Activated CD8-positive, alpha-beta memory T cell treated with anti-CD3 and anti-CD28 coated beads for 1 hour (primary cell): ENCODE measurements at places on chromosomes 4 and X.
A peak's percentile ranks its signal among the peaks of the same experiment; 100 is the strongest.

- DNase-seq: no peak
Measured at GRCh38 chr4:85475631-85476233, 782 bp downstream of the ARHGAP24 start.

- DNase-seq: no peak
Measured at GRCh38 chr4:14338585-14339265, 663.6 kb upstream of the CPEB2 start.

DNA sequence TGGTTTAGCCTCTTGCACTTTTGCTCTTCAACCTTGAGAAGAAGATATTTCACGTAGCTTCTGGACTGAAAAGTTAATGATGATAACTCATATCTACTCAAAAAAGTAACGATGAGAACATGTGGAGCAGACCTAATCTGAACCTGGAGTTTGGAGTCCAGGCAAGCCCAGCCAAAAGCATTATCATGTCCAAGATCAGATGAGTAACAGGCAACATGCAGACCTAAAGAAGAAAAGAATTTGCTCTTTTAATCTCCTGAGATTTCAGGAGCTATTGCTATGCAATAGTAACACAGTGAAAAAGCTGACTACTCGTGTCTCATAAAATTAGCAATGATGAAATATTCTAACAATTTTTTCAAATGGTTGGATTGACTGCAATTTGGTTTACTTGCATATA, 21.8 kb upstream of the PPA2 start:
- no peak for DNase-seq

DNA sequence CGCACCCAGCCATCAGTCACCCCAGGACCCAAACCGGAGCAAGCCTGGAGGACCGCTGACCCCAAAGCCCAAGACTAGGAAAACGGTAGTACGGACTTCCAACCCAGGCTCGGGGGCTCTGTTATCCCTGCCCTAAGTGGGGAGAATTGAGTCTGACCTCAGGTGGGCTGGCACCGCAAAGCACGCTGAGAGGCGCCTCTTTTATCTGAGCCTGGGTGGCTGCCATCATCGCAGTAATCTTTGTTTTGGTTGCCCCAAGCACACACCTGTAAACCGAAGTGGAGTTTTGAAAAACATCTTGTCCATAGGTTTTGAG, 894 bp upstream of the SH3RF1 start:
- no peak for DNase-seq

DNA sequence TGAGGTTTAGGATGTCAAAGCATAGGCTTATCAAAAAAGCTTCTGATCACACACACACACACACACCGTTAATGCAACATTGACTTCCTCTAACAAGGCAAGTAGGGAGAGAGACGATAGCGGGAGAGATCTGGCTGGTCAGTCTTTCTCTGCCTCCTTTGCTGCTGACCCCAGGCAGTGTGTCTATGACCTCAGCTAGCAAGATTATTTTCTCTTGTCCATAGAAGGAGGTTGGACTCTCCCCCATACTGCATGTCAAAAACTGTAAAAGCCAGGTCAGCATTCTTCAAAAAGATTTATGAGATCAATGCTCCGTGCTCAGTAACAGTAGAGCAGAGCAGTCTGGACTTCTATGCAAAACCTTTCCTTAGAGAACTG, 63.5 kb upstream of the PGM2 start:
- DNase-seq: no peak

DNA sequence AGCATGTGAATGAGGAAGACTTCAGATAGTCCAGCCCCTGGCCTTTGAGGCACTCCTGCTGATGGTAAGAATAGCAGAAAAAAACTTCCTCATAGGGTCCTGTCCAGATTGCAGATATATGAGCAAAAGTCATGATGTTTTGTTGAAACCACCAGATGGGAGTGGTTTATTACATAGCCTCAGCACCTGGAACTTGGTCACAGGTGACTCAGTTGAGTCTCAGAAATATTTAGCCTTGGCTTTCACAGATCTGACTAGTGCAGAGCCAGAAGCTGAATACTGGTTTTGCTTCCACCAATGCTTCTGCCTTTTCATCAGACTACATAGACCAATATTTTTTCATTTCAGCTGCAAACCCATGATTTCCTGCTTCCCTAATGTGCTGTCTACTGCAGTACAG, 994.9 kb upstream of the SLIT2 start:
- DNase-seq: no peak

- peak; percentile 37 for DNase-seq
Measured at GRCh38 chr4:184745831-184746795, 12.2 kb upstream of the CENPU start.

DNA sequence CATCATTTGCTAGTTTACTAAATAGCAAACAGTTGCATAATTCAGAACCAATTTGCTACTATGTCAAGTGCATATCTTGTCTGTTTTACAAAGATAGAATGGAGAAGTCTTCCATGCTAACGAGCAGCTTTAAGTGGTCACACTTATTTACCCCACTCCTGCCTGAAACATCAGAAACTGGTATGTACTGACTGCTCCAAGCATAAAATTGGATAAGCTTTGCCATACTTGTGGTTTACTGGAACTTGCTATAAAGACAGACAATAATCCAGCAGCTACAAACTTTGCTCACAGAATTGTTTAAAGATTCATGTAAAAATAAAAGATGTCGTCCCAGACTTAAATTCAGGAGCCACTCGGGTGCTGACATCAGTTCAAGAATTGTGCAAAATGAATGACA, 13.3 kb upstream of the CDKL2 start:
- DNase-seq: no peak

GRCh38 chrX:49286136-49286535, 16.5 kb downstream of the PPP1R3F start:
- DNase-seq: no peak

- DNase-seq: no peak
Measured at GRCh38 chr4:20062054-20062453, 189.7 kb upstream of the SLIT2 start.

DNA sequence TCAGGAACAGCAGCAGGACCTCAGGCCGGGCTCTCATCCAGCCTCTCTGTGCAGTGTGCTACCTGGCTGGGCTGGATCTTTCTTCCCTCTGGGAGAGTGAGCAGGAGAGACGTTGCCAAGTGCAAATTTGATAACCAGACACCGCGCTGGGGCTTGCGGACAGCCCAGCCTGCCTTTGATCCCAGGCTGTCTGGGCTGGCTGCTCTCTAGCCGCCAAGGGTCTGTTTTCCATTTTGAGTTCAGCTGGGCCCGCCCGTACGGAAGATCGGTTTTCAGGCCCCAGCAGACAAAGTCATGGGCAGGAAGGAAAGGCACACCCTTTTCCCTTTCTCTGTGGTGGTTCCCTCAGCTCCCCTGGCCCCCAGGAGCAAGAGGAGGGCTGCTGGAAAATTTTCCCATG, 90.2 kb downstream of the CPZ start:
- no peak for DNase-seq

DNA sequence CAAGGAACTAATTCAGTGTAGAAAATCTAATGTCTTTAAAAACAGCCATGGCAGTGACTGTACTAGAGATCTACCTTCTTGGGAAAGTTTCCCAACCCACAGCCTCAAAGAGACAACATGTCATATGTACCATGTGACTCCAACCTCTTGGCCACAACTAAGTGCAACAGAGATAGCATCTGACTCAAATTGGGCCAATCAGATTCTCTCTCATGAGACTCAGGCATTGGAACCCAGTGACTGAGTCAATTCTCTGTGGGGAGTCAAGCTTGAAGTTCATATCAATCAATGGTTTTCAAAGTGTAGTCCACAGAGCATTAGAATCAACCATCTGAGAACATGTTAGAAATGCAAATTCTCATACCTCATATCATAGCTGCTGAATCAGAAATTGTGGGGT, 123.3 kb downstream of the MBNL3 start:
- DNase-seq: no peak

GRCh38 chrX:104564921-104565703, 887 bp upstream of the IL1RAPL2 start:
- no peak for DNase-seq

DNA sequence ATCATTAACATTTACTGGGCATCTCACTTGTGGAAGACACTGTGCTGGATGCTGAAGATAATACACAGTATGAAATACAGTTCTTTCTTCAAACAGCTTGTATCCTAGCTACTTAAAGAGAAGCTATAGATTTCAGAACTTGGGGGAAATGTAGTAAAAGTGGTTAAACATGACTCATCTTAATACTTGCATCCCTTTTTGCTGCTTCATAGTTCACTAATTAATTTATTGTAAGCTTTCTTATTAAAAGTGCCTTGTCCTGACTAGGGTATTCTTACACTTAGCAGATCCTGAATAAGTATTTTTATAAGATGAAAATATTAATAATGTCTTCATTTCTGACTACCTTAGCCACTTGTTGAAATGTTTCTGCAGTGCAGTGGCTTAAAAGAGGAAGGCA, 132.8 kb upstream of the STIM2 start:
- no peak for DNase-seq

- DNase-seq: peak; percentile 5
Measured at GRCh38 chrX:115940888-115941332, 229.6 kb upstream of the AGTR2 start.

DNA sequence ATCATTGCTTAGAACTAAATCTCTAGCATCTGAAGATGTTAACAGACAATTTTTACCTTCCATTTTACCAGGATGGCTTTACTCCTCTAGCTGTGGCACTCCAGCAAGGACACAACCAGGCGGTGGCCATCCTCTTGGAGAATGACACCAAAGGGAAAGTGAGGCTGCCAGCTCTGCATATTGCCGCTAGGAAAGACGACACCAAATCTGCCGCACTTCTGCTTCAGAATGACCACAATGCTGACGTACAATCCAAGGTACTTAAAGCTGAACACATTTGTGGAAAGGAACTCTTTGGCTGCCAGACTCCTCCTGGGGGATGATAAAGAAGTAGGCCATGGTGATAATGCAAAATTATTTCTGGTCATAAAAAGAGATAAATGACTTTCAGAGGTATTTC, 187.5 kb downstream of the ANK2 start:
- DNase-seq: no peak

DNA sequence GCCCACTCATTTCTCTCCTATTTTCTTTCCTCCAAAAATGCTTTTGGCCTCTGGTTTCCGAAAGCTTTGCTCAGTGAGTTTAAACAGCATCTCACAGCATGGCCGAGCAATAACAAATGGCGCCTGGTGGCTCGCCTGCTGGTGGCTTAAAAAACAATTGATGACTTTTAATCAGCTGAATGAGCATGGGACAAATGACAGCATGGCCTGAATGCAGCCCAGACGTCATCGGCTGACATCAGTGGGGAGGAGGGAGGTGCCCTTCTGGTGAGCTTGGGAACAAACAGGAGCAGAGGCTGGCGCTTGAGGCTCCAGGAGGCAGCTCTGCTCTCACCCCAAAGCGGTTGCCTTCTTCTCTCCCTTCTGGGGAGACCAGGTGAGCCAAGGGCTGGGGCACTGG, 286.4 kb downstream of the BCOR start:
- DNase-seq: no peak

DNA sequence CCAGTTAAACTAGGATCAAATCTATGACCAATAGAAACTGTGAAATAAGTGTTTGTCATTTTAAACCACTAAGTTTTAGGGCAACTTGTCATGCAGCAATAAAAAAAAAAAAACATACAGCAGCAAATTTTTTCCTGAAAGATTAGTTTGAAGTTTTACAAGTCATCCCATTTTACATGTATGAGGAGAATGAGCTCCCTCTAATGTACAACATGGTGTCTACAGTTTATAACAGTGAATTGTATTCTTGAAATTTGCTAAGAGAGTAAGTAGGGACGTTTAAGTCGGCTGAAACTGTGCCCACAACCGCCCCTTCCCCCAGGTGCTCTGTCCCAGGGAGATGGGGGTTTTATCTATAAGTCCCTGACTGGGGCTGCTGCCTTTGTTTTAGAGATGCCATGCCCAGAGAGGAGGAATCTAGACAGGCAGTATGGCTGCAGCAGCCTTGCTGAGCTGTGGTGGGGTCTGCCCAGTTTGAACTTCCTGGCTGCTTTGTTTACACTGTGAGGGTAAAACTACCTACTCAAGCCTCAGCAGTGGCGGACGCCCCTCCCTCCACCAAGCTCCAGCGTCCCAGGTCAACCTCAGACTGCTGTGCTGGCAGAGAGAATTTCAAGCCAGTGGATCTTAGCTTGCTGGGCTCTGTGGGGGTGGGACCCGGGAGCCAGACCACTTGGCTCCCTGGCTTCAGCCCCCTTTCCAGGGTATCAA, 499.3 kb upstream of the CT83 start:
- DNase-seq: no peak

GRCh38 chrX:148284821-148285220, 215.6 kb upstream of the AFF2 start:
- DNase-seq: no peak

- no peak for DNase-seq
Measured at GRCh38 chr4:122665161-122665929, 44.5 kb upstream of the IL21 start.

- no peak for DNase-seq
Measured at GRCh38 chrX:68827256-68827655, 1.6 kb upstream of the EFNB1 start.
